Stomach (tissue), 19 donors: ENCODE measurements at places on chromosomes 7 and 10. TPM values are rescaled to one million over a fixed set of nuclear protein-coding genes. Genes with fewer than 3 reads are reported as not detected.

Gene FAM237B
- total RNA-seq = not detected

Gene OR2A7
- 3.6 TPM for total RNA-seq

Gene MINDY4
- 10.1 TPM for total RNA-seq

Gene ABLIM1
- 28.1 TPM for total RNA-seq

Gene KIN
- 22.0 TPM for total RNA-seq

Gene SLC18A3
- not detected for total RNA-seq

Gene CTNNA3
- 46.1 TPM for total RNA-seq

Gene SPDYE9
- total RNA-seq = not detected

Gene PRKG1
- total RNA-seq = 17.0 TPM

Gene PIP
- not detected for total RNA-seq

Gene OR6B1
- not detected for total RNA-seq

Gene FXYD4
- total RNA-seq = not detected

Gene GTF2IRD1
- total RNA-seq = 11.0 TPM

Gene CUBN
- total RNA-seq = 3.1 TPM

Gene CRYGN
- not detected for total RNA-seq

Gene ZNF746
- total RNA-seq = 42.9 TPM

Gene CCL24
- not detected for total RNA-seq

Gene HOGA1
- total RNA-seq = not detected

Gene OIT3
- 2.0 TPM for total RNA-seq

Gene TUBB8
- not detected for total RNA-seq

Gene AGAP9
- total RNA-seq = 10.3 TPM

Gene ACSM6
- total RNA-seq = not detected

Gene CALY
- not detected for total RNA-seq

Gene OR2A5
- total RNA-seq = not detected

Gene OR2A42
- not detected for total RNA-seq

Gene CALML3
- not detected for total RNA-seq
